ENCODE measurements at places on chromosomes 5 and 9.

DNA sequence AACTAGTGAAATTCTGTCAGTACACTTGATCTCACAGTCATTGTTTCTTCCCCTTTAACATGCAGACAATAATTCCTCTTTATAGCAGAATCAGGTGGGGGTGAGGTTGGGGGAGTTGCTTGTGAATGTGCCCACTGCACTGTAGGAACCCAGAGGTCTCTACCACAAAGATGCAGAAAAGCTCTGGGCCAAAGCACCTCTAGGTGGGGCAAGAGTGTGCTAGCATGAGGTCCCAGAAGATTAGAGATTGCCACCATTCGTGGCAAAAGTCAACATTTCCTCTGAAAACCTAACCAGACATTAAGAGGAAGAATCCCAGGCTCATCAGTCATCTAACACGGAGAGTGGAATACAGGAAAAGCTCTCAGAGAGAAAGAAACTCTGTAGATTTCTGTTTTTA lies 74.5 kb downstream of the PTCD2 start:
- DNase-seq: no peak

GRCh38 chr5:16456103-16456832 lies 9.3 kb downstream of the ZNF622 start:
- DNase-seq: peak; percentile 65

GRCh38 chr5:54442271-54442670 lies 13.2 kb upstream of the HSPB3 start:
- no peak for DNase-seq

DNA sequence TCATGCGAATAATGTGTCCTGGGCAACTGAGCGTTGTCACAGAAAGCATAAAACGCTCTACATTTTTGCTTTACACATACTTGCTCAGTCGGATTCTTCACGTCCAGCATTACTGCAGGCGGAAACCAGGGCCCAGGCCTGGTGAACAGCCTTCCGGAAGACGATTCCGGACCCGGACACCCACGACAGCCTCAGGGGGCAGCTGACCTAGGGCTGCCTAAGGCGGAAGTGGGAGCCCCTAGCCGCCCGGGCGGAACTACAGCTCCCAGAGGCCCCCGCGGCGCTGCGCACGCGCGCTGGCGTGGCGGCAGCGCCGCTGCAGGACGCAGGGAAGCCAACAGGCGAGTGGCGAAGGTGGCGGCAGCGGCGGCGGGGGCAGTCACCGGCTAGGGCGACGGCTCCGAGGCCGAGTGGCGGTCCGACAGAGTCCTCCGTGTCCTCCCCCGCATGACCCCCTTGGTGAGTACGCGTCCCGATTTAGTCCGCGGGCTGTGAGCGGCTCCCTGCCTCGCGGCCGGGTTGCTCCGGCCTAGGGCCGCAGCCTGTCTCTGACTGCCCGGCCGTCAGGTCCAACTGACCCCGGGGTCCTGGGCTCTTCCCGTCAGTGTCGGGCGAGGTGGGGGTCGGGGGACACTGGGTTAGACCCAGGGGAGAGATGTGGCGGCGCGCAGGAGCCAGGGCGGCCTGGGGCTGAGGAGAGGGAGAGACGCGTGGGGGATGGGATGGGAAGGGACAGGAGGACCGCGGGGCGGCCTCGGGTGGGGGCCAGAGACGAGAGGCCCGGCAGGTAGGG lies at the start of gene GAPVD1:
GAPVD1 (plus strand) TSS at position 326 of the 793 bp plus-strand sequence. CDS start 37,096 bp downstream, outside the sequence.
- DNase-seq: peak; percentile 94

DNA sequence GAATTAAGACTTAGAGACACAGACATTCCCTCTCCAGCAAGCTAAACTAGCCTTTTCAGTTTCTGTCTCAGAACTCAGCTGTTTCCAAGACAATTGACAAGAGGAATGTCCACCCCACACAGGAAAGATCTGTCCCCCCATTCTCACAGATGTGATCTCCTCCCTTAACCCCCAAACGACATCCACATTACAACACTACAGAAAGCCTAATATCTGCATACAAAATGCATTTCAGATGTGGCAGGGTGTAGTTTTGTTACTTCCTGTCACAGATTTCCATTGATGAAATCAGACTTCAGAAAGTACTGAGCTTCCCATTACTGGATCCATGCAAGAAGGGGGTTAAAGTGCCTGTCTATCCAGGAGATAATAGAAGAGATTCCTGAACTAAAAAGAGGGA lies 2.9 kb upstream of the ARSI start:
- DNase-seq: no peak

DNA sequence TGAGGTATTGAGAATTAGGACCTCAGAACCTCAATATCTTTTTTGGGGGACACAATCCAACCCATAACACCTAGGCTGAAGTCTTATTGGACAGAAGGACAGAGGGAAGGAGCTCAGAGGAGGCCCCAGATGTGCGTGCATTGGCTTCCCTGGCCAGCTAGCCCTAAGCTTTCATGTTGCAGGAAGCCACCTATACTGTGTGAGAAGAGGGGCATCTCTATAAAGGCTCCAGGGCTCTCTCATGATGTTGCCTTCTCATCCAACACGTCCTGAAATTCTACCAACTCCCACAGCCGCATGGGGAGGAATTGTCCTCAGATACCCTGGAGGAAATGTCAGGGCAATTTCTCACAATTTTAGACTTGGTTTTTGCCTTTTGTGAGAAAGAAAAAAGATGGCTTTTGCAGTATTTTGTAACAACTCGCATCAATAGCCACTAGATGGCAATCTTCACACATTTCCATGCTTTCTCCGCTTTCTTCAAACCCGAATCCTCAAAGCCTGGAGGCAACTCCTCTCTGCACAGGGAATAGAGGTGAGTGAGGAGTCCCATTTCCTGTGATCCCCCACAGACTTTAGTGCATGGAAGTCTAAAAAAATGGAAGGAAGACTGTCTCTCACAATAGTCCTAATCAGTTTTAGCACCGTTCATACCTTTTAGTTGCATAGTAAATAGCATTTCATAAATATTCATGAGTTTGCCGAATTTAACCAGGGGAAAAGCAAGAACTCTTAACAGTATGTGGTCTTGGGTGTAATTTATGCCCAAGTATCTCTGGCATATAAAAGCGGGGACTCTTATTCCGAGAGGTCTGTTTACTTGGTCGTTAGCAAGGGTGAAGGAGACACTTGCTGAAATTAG lies 7.4 kb upstream of the PPP3R2 start:
- DNase-seq: peak; percentile 27

DNA sequence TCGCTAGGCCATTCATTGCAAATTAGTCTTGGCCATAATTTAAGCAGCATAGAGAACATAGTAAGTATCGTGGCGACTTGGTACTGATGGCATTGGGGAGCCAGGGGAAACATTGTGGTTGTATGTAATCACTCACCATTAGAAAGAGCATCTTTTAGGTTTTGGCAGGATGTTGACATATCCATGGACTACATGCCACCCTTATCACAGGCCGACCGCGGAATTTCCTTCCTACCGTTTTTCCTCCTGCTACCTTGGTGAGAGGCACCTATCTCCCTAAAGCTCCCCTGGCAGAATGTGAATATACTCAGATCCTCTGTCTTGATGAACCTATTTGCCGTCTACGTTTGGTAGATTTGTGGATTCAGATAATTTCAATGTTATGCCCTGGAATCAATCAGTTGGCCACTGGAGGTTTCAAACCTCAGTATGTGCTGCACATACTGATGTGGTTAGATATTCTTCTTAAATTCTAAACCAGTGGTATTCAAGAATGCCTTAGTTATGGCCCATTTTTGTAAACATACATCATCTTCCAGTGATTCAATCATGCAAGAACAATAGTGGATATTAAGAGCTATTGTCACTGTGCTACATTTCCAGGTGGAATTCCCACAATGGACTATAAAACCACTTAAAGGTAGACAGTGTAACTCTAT lies 271.0 kb upstream of the HAPLN1 start:
- no peak for DNase-seq

DNA sequence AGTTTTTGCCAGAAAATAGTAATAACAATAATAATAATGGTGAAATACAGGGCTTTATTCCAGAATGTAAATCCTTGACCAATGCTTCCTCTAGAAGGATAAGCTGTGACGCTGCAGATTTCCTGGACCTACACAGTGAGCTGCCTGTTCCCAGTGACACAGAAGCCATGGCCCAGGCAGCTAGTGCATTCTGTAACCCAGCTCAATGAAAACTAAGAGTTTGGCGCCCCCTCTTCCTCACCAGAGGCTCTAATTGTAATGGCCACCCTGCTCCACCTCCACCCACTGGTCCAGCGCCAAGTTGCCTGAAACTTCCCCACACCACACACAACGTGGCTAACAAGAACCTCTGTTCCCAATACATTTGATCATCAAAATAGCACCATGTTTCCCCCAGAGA lies 248.1 kb downstream of the CETN3 start:
- DNase-seq: peak; percentile 2

DNA sequence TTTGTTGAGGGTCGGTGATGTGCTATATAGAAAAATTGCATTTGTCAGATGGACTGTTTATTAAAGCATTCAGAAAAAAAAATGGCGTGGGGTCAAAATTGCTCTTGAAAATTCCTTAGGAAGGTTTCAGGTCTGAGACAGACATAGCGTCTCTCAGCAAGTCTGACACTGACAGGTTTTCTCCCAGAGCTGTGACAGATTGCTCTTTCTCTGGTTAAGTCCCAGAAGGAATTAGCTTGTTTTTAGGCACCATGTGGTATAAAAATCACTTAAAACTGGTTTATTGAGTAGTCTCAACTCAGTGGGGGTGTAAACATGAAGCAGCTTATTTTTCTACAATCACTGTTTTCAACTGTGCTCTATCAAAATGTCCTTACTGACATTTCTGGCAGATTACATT lies 1379.8 kb downstream of the MAT2B start:
- no peak for DNase-seq

DNA sequence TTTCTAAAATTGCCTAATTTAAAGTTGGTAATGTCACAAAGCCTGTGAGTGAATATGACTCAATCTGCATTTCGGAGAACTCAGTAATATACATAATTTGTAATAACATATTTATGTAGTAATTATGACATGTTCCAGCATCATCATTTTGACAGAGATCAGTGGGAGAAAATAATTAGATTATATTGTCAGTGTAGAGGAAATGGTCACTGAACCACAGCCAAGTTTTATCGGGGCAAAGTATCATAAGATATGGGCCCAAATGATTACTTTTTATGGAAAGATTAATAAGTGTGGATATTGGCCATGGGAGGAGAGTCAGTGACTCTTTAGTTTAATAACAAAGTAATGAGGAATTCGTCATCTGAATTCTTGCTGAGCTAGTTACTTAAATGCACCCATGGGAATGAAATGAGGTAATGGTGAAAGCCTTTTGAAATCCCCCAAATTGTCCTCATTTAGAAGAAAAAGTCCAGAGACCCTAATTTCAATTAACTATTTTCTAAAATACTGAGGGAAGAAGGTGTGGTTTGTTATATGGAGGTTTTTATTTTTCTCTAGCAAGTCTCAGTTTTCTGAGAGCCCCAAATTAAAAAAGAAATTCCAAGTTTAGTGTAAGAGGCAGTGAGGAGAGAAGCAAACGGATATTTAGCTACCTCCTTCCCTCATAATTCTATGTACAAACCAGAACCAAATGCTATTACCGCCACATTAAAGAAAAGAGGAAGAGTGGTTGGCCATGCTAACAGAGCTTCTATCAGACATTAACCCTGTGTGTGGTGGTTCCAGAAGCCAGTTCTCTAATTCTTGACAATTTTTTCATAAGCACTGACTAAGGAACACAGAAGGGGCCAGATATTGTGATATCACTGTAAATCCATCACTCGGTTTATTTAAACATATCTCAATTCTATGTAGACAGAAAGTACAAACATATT lies 37.7 kb upstream of the MRPS30 start:
- no peak for DNase-seq

DNA sequence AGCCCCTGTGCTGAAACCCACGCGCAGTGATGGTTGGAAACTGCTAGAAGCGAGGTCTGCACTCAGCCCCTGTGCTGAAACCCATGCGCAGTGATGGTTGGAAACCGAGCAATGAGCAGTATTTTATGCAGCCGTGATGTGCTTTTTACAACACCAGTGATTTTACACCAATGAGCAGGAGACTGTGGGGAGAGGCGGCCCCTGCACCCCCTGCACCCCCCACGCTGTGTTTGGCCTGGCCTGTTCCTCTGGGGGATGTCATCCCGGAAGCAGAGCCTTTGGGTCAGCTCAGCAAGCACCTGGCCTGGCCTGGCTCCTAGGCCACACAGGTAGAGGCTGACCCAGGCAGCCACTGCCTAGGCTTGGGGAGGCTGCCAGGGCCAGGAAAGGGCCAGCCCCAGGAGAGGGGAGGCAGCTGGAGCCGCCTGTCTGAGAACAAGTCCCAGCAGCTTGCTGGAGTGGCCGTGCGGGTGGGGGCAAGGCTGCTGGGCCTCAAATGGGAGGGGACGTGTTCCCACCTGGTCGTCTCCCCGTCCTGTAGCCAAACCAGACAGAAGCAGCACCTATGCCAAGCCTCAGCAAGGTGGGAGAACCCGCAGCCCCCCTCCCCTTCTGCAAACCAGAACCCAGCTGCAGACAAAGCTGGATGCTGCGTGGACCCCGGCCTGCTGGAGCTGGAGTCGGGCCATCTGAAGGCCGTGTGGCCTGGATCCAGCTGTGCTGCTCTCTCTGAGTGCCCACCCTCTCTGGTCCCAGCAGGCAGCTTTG lies 46.8 kb downstream of the DBH start:
- no peak for DNase-seq

DNA sequence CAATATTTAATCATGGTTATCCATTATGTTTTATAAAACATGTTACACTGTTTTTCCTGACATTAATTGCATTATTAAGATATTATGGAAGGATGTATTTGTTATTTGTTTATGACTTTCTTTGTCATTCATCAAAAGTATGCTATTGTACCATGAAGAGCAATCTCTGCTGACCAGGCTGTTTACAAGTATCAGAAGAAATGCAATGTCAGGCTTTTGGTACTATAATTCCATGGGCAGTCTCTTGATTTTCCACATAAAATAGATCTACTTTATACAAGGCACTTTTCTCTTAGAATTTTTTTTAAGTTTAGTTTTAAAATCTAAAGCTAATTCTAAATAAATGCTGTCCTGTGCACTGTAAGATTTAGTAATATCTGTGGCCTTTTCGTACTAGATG lies 196.6 kb downstream of the COX7C start:
- no peak for DNase-seq

- no peak for DNase-seq
Observed at GRCh38 chr5:150801117-150801927, 22.8 kb downstream of the SMIM3 start.

DNA sequence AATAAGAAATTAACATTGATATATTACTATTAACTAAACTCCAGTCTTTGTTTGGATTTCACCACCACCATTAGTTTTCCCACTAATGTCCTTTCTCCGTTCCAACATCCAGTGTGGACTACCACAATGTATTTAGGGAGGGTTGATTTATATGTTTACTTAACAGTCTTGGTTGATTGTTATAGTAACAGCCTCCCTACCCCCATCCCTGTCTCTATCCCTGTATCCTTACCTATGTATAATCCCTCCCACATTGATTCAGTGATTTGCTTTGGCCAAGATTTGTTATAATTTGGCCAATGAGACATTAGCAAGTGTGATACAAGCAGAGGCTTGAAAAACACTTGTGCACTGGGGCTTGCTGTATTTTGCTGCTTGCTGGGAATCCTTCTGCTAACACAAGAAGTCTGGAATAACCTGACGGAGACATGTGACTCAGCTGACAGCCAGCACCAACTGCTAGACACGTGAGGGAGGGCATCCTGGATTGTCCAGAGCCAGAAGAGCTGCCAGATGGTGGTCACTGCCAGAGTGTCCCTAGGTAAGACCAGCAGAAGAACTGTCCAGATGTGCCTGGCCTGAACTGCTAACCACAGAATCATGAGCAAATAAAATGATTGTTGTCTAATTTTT lies 51.2 kb upstream of the TCF7 start:
- DNase-seq: no peak
